Bronchial smooth muscle cell (primary cell): ENCODE measurements at places on chromosomes 5 and 9. TPM values are rescaled to one million over a fixed set of nuclear protein-coding genes. Genes with fewer than 3 reads are reported as not detected.

Gene PRRC1
- 42.1 and 46.8 TPM in 2 replicates for total RNA-seq

Gene TMEM215
- not detected in 2 replicates for total RNA-seq

Gene CAMK4
- 3.5 and 8.2 TPM in 2 replicates for total RNA-seq

Gene CCNG1
- 325 and 459 TPM in 2 replicates for total RNA-seq

Gene IFNA2
- not detected in 2 replicates for total RNA-seq

Gene IDNK
- total RNA-seq = 7.4 and 8.5 TPM in 2 replicates

Gene HTR4
- total RNA-seq = not detected in 2 replicates

Gene PLCXD3
- total RNA-seq = under 0.01 TPM in 2 replicates
